Ascending aorta (tissue), 2 donors: ENCODE measurements at places on chromosomes 3 and 15. TPM values are rescaled to one million over a fixed set of nuclear protein-coding genes. Genes with fewer than 3 reads are reported as not detected.

Gene CERS3
- total RNA-seq, result not detected

Gene MPI
- 118 TPM for total RNA-seq

Gene HMG20A
- total RNA-seq, result 17.7 TPM

DNA sequence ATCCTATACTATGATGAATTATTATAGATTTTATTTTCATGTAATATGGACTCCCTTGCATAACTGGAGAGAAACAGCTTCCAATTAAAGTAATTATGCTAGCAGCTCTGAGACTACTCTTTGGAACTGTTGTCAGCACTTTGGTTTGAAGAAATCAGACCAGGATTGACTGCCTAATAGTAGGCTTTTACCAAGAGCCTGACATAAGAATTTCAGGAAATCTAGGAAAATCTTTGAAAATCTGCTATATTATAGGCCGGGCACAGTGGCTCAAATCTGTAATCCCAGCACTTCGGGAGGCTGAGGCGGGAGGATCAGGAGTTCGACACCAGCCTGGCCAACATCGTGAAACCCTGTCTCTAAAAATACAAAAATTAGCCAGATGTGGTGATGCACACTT, 62.9 kb downstream of the ZNF609 start:
- peaks cover 9% of the 10 kb centered on the region for H3K4me1 ChIP-seq
- no peak for DNase-seq

DNA sequence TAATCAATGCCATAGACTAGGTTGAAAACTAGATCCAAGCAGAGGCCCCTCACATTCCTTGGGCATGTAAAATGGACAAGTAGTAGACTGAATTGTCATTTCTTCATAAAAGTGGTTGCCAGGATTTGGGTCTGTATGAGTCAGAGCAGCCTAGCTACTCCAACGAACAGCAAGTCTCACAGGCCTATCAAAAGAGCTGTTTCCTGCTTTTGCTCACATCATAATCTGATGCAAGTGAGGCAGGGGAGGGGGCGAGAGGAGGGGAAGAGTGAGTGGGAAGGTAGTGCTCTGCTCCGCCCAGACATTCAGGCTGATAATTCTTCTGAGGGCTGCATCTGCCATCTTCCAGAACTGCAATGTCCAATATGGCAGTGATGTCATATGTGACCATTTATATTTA, 228.9 kb upstream of the PRICKLE2 start:
- H3K4me1 ChIP-seq, result no peaks in the 10 kb centered on the region
- no peaks in the 10 kb centered on the region for H3K27me3 ChIP-seq
- no peak overlapping the region for H3K4me3 ChIP-seq
- no peaks in the 10 kb centered on the region for H3K36me3 ChIP-seq
- no peak for DNase-seq

Gene IL17RB
- not detected for total RNA-seq

- DNase-seq, result no peak
- H3K36me3 ChIP-seq, result no peaks in the 10 kb centered on the region
- no peak overlapping the region for H3K4me3 ChIP-seq
- H3K27me3 ChIP-seq, result no peaks in the 10 kb centered on the region
Measured at GRCh38 chr3:139062918-139063317, 18.2 kb upstream of the PRR23C start.

- no peak overlapping the region for H3K4me3 ChIP-seq
- H3K4me1 ChIP-seq, result no peaks in the 10 kb centered on the region
- DNase-seq, result no peak
Measured at GRCh38 chr3:52649461-52650210, 36.1 kb downstream of the PBRM1 start.

Gene PRR23E
- not detected for total RNA-seq

DNA sequence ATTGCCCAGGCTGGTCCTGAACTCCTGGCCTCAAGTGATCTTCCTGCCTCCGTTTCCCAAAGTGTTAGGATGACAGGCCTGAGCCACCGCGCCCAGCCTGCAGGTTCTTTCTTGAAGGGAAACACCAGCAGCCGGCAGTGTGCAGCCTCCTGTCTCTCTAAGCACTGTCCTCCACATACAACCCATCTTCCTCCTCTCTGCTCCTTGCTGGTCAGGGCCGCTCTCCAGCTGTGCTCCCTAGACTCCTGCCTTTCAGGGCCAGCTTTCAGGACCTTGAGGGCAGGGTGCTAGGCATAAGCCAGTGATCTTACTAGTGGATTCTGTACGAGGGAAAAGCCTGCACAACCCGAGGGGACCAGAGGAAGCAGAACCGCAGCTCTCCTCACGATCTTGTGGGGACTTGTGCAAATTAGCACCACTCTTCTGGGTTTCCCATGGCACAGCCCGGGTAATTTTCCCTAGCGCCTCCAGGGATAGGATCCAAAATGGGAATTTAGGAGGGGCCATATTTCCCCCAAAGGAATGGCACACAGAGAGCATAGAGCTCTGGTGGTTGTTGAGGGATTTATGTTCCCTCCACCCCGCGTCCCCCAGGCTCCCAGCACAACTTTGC, 18.2 kb upstream of the CORO2B start:
- H3K27ac ChIP-seq, result no peak overlapping the region
- no peak overlapping the region for H3K4me3 ChIP-seq
- H3K36me3 ChIP-seq, result no peaks in the 10 kb centered on the region
- H3K27me3 ChIP-seq, result no peaks in the 10 kb centered on the region
- peaks cover 6% of the 10 kb centered on the region for H3K4me1 ChIP-seq

DNA sequence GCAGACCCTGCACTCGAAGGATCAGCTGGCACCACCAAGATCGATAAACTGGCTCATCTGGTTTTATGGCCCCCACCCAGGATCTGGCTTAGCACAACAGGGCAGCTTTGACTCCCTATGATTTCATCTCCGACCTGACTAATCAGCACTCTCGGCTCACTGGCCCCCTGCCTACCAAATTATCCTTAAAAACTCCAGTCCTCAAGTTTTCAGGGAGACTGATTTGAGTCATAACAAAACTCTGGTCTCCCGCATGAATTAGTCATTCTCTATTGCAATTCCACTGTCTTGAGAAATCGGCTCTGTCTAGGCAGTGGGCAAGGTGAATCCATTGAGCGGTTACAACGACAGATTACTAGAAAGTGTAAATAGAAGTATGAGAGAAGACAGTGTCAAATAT, 521.9 kb upstream of the RGMA start:
- DNase-seq, result no peak
- no peaks in the 10 kb centered on the region for H3K4me1 ChIP-seq
- H3K27me3 ChIP-seq, result no peaks in the 10 kb centered on the region
- no peaks in the 10 kb centered on the region for H3K36me3 ChIP-seq

- H3K4me3 ChIP-seq, result no peak overlapping the region
- peaks cover 4% of the 10 kb centered on the region for H3K4me1 ChIP-seq
- no peak overlapping the region for H3K27ac ChIP-seq
- DNase-seq, result no peak
- no peaks in the 10 kb centered on the region for H3K27me3 ChIP-seq
- H3K36me3 ChIP-seq, result no peaks in the 10 kb centered on the region
Measured at GRCh38 chr15:72515591-72516389, 41.7 kb downstream of the ARIH1 start.

GRCh38 chr3:41684797-41685735, 276.8 kb downstream of the ULK4 start:
- H3K36me3 ChIP-seq, result no peaks in the 10 kb centered on the region
- no peak overlapping the region for H3K27ac ChIP-seq
- DNase-seq, result no peak
- H3K4me3 ChIP-seq, result no peak overlapping the region

Gene KAT2B
- total RNA-seq, result 10.5 TPM

Gene TGM4
- total RNA-seq, result not detected

DNA sequence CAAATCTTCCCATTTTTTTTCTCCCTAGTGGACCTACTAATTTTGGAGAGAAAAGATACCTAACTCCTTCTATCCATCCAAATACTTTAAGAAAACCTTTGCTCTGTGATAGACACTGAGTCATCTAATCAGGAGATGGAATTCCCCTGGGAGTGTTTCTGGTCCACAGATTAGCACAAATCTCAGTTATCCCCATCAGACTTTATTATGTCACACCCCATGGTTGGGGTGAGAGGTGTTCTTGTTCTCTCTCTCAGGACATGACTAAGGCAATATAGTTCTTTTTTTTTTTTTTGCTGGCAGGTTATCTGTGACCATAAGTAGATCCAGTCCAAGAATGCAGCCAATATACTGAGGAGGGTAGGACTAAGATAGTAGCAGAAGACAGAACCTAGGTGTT, 15.8 kb downstream of the SLC9A9 start:
- no peak for DNase-seq
- no peaks in the 10 kb centered on the region for H3K4me1 ChIP-seq
- H3K27ac ChIP-seq, result no peak overlapping the region
- no peaks in the 10 kb centered on the region for H3K27me3 ChIP-seq
- H3K4me3 ChIP-seq, result no peak overlapping the region

Gene ZDHHC23
- 4.4 TPM for total RNA-seq
